ENCODE measurements at places on chromosomes 16 and 17.

DNA sequence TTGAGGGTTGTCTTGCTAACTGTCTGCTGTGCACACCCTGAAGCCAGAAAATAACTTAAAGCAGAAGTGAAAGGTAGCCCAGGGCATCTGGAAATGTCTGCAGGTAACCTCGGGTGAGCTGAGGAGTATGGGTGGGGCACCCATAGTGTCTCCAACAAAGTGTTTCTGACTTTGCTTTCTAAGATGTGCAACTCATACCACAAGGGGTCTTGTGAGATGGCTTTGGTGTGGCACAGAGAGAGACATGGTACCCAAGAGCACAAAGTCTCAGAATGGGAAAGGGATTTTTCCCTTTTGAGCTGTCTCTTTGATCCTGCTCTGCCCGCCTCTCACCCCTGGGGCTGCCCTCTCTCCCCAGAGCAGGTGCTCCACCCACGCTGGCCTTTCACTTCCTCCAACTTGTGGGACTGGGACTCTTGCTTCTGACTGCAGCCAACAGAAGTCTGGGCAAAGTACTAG, 6.9 kb downstream of the CHD9 start:
- no peak for DNase-seq

- no peak for DNase-seq
Measured at GRCh38 chr16:49836668-49837067, 19.2 kb downstream of the ZNF423 start.

DNA sequence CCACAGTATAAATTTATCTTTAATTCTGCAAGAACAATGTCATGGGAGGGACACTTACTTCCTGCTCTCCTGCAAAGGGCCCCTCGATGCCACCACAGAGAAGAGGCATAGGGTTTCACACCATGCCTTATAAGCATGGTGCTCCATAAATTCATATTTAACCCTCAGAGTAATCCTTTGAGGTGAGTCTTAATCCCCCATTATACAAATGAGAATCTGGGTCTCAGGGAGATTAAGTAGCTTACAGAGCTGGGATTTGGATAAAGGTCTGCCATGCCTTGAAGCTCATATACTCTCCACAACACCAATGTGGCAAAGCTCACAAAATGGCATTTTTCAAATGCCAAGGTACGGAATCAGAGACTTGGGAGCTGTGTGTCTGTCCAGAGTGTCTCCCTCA, 268.5 kb upstream of the CCL2 start:
- no peak for DNase-seq

GRCh38 chr16:14377326-14377725, 252.7 kb downstream of the PARN start:
- no peak for DNase-seq

DNA sequence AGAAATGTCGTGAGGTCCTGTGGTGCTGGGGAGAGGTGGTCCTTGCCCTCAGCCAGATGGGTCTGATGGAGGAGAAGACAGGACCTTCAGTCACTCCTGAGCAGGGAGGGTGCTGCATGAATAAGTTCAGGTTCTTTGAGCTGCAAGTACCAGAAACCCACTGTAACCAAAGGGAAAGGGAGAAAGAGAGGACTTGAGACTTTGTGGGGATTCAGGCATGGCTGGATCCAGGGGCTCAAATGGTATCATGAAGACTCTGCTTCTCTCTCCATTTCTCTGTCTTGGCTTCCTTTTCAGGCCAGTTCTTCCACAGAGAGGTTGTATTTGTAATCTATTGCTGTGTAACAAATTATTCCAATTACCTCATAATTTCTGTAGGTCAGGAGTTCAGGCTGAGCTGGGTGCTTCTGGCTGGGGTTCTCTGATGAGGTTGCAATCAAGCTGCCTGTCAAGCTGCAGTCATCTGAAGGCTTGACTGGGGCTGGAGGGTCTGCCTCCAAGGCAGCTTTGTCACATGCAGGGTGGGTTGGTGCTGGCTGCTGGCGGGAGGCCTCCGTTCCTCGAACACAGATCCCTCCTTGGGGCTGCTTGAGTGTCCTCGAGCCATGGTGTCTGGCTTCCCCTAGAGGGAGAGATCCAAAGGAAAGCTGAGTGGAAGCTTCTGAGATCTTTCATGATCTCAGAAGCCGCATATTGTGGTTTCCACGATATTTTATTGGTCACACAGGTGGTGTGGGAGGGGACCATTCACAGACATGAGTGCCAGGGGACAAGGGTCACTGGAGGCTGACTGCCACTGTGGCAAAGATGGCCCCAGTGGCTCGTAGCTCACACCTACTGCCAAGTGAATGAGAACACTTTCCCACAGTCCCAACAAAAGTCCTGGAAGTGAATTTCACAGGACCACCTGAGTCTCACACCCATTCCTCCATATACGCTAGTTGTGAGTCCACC, 5.9 kb upstream of the ADCY7 start:
- DNase-seq: no peak

GRCh38 chr16:58329135-58329534, 34.3 kb upstream of the PRSS54 start:
- DNase-seq: no peak

DNA sequence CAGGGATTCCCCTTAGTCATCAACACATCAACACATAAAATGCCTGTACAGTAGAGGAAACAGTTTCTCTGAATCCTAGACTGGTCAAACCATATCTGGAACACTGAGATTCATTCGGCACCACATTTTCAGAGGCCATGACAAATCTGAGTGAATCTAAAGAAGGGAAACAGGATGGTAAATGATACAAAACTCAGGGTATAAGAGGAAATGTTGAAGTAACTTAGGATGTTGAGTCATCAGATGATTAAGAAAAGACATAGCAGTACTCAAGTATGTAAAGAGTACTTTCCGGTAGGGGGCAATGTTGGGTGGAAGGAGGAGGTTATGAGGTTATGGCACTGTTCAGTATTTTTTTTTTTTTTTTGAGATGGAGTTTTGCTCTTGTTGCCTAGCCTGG, 358.5 kb upstream of the PMFBP1 start:
- DNase-seq: peak; percentile 61

GRCh38 chr17:6078458-6078871, 8.3 kb downstream of the WSCD1 start:
- no peak for DNase-seq

DNA sequence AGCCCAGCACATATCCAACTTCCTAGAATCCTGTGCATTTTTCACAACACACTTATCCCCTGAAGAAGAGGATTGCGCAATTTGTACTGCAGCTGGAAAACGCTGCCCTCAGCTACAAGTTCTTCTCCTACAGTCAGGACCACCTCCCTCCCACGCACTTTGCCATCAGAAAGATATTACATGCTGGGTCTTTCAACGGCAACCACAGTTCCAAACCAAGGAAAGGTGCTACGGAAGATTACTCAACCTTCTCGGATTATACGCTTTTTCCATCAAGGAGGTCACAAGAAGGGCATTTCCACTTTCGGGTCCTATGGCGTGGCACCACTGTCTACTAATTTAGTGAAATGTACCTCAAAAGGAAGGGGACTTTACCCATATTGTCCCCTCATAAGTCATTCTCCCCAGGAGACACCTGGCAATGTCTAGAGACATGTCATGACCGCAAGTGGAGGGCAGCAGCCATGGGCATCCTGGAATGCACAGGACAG, 35.2 kb downstream of the USP7 start:
- DNase-seq: no peak

- peak; percentile 10 for DNase-seq
Measured at GRCh38 chr16:15775209-15775608, 81.6 kb downstream of the MYH11 start.

DNA sequence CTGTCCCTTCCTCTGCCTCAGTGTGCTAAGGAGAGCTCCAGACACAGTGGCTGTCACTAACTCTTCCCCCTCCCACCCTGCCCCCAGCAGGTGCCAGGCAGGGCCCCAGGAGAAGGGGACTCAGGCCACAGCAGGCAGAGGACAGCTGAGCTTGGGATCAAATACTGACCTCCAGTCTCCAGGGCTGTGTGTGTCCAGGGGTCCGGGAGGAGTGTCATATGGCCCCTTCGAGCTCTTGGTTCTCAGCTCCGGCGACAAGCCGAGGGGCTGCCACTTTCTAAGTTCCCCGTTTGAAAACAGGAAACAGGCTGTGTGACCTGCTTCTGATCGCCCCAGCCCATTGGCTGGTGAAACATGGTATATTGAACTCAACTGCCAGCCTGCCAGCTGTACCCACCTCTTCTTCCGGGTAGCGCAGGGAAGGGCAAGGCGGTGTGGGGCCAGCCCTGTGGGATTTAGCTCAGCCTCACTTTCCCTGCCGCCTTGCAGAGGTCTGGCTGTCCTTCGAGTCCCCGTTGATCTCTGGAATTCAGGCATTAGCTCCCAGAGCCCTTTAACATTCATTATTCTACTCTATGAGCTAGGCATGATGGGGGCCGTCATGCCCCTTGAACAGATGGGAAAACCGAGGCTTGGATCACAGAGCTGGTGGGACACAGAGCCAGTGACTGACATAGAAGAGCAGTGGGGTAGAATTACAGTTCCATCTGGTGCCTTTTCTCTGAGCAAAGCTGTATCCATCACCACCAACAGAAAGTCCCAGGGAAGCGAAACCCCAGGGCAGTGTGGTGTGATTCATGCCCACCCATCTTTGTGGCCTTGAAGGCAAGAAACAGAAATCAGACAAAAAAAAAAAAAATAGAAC, at the start of gene SNX20:
SNX20 (minus strand) TSS at position 292 of the 865 bp plus-strand sequence. CDS start 3,786 bp downstream, outside the sequence.
- DNase-seq: no peak

- DNase-seq: no peak
Measured at GRCh38 chr17:48155889-48156611, 48.5 kb downstream of the SNX11 start.

DNA sequence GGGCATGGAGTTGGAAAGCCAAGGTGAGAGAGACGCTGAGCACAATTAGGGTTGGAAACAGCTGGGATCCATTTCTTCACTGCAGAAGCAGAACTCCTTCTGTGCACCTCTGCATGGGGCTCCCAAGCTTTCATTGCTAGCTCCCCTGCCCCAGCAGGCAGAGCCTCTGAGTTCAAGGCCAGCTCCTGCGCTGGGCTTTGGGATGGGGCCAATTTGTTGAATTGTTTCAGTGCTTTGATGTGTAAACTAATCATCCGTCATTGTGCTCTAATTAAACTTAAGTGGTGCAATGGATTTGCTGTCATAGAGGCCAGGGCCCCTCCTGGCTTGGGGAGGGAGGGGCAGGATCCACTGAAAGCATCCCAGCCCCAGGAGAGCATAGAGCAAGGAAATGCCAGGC, 13.5 kb upstream of the LYRM9 start:
- DNase-seq: no peak

DNA sequence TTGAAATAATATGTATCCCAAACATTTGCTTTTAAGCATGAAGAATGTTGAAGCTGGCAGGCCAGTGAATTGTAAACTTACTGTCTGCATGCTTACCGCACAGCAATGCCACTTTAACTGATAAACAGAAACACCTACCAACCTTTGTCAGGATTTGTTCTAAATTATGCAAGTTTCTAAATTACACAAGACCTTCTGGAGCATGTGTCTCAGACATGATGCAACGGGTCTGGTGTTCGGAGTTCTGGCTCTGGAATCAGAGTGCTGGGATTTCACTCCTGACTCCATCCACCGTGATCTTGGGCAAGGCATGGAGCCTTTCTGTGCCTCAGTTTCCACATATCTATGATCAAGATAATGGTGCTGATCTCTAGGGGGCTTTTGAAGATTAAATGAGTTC, 111.2 kb downstream of the CCT6B start:
- no peak for DNase-seq

GRCh38 chr16:57372372-57373116, at the start of gene CX3CL1:
Gene CX3CL1 (plus strand): TSS chr16:57372490. CDS start chr16:57372569, 79 bp downstream.
- peak; percentile 32 for DNase-seq

GRCh38 chr16:46686815-46687473, 2.0 kb downstream of the VPS35 start:
- no peak for DNase-seq

DNA sequence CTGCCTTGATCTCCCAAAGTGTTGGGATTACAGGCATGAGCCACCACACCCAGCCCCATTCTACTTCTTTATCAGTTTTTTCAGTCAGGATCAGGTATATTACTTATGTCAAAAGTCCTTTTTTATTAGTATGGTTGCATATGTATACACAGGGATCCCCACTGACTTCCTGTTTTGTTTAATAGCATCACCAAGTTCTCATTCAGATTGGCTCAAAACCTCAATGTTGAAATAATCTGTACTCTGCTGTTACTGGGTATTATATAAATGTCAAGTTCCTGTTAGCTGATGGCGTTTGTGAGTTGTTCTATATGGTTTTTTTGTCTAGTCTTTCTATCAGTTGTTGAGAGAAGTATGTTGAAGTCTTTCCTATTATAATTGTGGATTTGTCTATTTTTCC, 168.5 kb downstream of the BCAS3 start:
- DNase-seq: no peak

All from fibroblast of skin of abdomen (primary cell).